ENCODE measurements at places on chromosomes 3 and 15.

- no peak for DNase-seq
These were observed 963 bp upstream of the NTRK3 start for GRCh38 chr15:88257311-88258092.

DNA sequence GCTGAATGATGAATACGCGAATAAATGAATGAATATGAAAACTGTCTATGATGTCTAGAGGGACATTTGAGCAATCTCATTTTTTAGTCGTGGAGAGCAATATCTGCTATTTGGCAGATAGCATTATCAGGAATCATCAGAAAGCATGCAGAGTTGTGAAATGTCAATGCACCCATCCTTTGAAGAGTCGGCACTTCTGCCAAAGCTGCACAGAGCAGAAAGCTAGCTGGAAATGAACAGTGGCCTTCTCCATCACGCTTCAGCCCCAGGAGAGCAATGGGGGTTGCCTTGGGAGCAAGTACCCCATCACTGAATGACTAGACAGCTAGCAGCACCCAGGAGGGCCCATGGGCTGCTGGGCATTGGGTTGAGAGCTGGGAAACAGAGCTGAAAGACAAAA lies 69.1 kb upstream of the PROK2 start:
- DNase-seq, result no peak

DNA sequence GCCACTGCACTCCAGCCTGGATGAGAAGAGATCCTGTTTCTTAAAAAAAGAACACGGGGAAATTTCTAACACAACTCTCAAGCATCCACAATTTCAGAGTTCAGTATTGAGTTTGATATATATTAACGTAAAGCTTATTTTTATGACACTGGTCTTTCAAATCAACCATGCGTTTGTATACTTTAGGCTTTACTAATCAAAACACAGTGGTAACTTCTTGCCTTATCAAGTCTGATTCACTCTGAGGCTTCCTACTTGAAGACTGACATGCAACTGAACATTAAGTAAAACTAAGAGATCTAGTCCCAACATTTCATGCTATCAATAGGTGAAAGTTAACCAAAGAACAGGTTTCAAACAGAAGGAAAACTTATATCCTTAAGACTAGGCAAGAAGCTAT lies 46.7 kb downstream of the PRTG start:
- DNase-seq, result no peak

- DNase-seq, result no peak
These were observed 71.1 kb downstream of the SENP2 start for GRCh38 chr3:185657211-185657610.

GRCh38 chr3:25582242-25582641 lies 82.5 kb downstream of the TOP2B start:
- no peak for DNase-seq
